Activated CD4-positive, alpha-beta memory T cell treated with anti-CD3 and anti-CD28 coated beads for 36 hours (primary cell): ENCODE measurements at places on chromosomes 4 and X. TPM values are rescaled to one million over a fixed set of nuclear protein-coding genes. Genes with fewer than 3 reads are reported as not detected.
A peak's percentile ranks its signal among the peaks of the same experiment; 100 is the strongest.

DNA sequence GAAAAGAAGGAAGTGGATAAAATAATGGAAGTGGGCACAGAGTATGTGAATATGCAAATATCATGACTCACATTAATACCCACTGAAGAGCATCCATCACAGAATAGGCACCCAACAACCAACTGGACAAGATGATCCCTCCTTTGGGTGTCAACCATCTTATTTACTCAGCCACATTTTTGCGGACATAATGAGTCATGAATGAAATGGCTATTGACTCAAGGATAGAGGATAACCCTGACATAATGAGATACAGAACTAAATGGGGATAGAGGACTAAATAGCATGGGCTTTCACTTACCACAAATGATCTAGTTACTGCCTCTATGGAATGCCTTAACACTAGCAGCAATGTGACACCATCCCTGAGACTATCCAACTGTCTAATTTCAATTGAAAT lies 224.7 kb downstream of the ANTXR2 start:
- H3K4me1 ChIP-seq = no peaks in the 10 kb centered on the region
- peaks cover 3% of the 10 kb centered on the region for H3K36me3 ChIP-seq
- H3K27me3 ChIP-seq = peaks cover 10% of the 10 kb centered on the region
- no peak overlapping the region for H3K4me3 ChIP-seq

GRCh38 chr4:168830777-168831512 lies 179.1 kb downstream of the CBR4 start:
- peak overlapping the region; percentile 74 for H3K4me3 ChIP-seq
- DNase-seq = no peak
- H3K4me1 ChIP-seq = peaks cover 16% of the 10 kb centered on the region
- no peak overlapping the region for H3K27ac ChIP-seq
- no peaks in the 10 kb centered on the region for H3K36me3 ChIP-seq

Gene MAGEA10
- total RNA-seq = not detected

- H3K27me3 ChIP-seq = no peaks in the 10 kb centered on the region
- H3K4me3 ChIP-seq = no peak overlapping the region
- H3K4me1 ChIP-seq = no peaks in the 10 kb centered on the region
- DNase-seq = no peak
Measured at GRCh38 chr4:149719806-149720205, 95.8 kb downstream of the IQCM start.

DNA sequence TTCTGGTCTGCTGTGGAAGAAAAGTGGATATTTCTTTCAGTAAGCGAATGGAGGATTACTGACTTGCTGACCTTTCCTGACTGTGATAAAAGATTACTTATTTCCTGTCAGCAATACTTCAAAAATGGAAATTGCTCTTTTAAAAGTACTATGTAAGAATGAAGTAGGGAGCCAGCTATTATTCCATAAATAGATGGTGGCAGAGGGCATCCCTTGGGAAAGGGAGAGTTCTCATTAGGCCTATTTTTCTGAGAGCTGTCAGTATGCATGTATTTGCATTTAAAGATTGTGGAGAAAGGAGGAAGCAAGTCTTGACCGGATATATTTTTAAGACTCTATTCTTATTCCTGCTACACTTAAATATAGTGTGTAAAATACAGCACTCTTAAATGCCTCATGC lies 37.2 kb downstream of the TMEM47 start:
- H3K4me1 ChIP-seq = no peaks in the 10 kb centered on the region
- H3K27ac ChIP-seq = no peak overlapping the region
- no peak overlapping the region for H3K4me3 ChIP-seq
- no peaks in the 10 kb centered on the region for H3K27me3 ChIP-seq
- H3K36me3 ChIP-seq = no peaks in the 10 kb centered on the region
- no peak for DNase-seq

DNA sequence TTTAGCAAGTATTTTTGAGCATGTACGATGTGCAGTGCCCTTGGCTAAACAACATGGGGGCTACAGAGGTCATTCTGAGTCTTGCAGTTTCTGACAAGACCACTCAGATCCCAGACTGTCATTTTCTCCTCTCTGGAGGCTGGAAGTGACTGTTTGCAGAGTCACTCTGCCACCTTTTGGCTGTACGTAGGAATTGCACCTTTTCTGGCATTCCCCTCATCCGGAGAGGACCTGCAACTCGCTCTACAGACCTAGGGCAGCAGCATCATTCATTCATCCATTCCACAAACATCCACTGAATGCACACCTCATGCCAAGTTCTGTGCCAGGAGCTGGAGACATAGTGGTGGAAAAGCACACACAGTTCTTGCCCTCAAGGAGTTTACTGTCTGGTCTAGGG lies 160.4 kb upstream of the GPR101 start:
- DNase-seq = peak; percentile 18
- H3K4me3 ChIP-seq = no peak overlapping the region
- H3K27ac ChIP-seq = no peak overlapping the region
- H3K27me3 ChIP-seq = peaks cover 1% of the 10 kb centered on the region

GRCh38 chrX:57772637-57773036 lies 92.6 kb upstream of the NLRP2B start:
- H3K4me3 ChIP-seq = no peak overlapping the region
- no peaks in the 10 kb centered on the region for H3K36me3 ChIP-seq
- DNase-seq = no peak
- H3K27ac ChIP-seq = no peak overlapping the region
- no peaks in the 10 kb centered on the region for H3K4me1 ChIP-seq

DNA sequence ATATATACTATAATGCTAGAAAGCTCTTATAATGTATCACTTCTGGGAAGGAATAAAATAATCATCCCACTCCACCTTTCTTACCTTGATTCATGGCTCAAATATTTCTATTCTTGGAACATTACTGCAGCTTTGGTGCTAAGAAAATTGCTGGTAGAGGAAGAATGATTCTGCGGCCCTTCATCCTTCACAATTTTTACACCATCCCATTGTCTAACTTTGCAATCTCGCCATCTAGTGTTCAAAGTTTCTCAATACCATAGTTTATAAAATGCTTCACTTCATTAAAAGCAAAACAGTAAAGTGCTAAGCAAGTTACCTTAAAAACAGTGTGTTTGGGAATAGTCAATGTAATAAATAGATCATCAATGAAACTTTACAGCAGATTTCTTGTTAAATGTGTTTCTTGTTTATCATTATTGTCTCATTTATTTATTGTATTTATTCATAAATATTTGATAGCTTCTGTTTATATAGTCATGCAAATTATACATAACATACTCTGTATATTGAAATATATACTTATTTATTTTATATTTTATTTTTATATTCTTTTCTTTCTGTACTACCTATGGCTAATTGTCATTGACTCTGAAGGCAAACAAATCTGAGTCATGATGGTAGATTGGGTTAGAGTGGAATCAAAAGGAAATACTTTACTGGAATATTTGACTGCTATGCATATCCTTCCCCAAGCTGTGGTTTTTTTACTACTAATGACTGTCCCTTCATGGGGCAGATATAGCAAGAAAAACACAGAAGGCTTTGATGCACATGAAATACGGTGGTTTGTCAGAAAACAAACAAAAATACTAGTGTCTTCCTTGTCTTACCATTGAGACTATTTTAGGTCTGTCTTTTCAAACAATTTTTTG lies 390.7 kb downstream of the MAPK10 start:
- no peak overlapping the region for H3K27ac ChIP-seq
- H3K4me1 ChIP-seq = no peaks in the 10 kb centered on the region
- H3K27me3 ChIP-seq = no peaks in the 10 kb centered on the region
- H3K4me3 ChIP-seq = no peak overlapping the region

- DNase-seq = no peak
- no peak overlapping the region for H3K4me3 ChIP-seq
- H3K36me3 ChIP-seq = peaks cover 13% of the 10 kb centered on the region
Measured at GRCh38 chr4:145930592-145930991, 8.0 kb downstream of the ZNF827 start.

Gene MED12
- 46.9 TPM for total RNA-seq

DNA sequence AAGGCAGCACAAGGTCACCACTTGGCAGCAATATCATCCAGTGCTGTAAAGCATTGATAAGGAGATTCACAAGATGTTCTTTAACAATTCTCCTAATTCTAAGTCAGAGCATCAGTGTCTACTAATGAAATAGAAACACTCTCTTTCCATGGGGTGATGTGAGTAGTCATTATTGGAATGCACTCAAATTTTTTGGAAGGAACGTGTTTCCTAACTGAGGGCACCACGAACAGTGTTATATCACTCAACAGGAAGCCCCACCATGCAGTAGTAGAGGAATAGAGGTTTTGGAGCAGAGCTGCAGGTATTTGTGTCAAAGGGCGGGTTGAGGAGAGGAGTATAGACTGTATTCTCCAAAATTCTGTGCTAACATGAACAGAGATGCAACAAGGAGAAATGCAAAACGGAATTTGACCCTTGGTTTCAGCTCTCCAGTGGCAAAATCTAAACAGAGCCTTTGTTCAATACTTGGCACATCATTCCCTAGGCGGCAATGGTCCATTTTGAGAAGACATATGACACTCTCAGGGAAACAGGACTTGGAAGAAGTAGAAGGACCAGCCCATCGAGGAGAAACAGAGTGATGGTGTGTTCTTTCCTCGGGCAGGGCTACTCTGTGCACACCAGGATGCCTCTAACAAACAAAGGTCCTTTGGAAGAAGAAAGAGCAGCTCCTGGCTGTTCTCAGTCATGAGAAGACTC lies 98.9 kb downstream of the CPEB2 start:
- peaks cover 9% of the 10 kb centered on the region for H3K27me3 ChIP-seq
- no peaks in the 10 kb centered on the region for H3K36me3 ChIP-seq
- DNase-seq = no peak

DNA sequence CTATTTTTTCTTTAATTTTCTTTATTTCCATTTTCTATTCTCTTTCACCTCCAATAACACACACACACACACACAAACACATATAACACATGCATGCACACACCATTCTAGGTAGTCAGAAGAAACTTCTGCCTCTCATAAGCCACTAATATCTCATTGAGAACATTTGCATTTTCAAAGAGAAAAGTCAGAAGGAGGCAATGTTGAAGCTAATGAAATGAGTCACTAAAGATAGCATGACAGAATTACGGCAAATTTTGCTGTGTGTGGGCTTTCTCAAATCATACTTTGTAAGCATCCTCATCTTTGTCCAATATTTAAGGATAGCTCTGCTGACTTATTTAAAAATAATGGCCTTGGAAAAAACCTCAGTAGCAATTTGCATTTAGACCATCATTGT lies 291.3 kb downstream of the GUCY2F start:
- no peaks in the 10 kb centered on the region for H3K4me1 ChIP-seq
- DNase-seq = no peak
- H3K4me3 ChIP-seq = no peak overlapping the region
- H3K27me3 ChIP-seq = no peaks in the 10 kb centered on the region

- no peaks in the 10 kb centered on the region for H3K4me1 ChIP-seq
- no peak for DNase-seq
- no peak overlapping the region for H3K27ac ChIP-seq
- no peak overlapping the region for H3K4me3 ChIP-seq
- no peaks in the 10 kb centered on the region for H3K36me3 ChIP-seq
Measured at GRCh38 chrX:44822601-44823000, 21.2 kb upstream of the DUSP21 start.
